ENCODE measurements at places on chromosomes 7 and 10. TPM values are rescaled to one million over a fixed set of nuclear protein-coding genes. Genes with fewer than 3 reads are reported as not detected.

NME8 gene
- not detected for total RNA-seq

CABCOCO1 gene
- total RNA-seq: 0.54 TPM

NPC1L1 gene
- total RNA-seq: not detected

DNA sequence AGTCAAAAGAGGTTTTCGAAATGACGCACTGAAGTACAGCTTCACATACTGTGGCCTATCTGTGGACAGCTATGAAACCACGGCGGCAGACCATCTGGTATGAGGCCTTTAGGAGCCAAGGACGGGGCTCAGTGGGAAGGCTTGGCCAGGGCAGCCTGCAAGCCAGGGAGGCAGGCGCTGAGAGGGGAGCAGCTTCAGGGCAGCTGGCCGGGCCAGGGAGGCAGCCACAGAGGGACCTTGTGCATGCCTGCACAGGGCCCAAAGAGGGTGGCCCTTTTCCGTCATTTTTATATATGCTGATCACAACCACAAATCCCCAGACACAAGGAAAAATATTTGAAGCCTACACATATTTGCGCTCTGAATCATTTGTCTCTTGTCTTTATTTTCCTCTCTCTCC is 13.5 kb downstream of the CALD1 start:
- no peaks in the 10 kb centered on the region for H3K36me3 ChIP-seq
- no peak overlapping the region for H3K4me3 ChIP-seq
- no peaks in the 10 kb centered on the region for H3K4me1 ChIP-seq
- no peaks in the 10 kb centered on the region for H3K27me3 ChIP-seq
- peak overlapping the region; percentile 27 for H3K27ac ChIP-seq

- no peak overlapping the region for H3K4me3 ChIP-seq
- no peaks in the 10 kb centered on the region for H3K27me3 ChIP-seq
- peak overlapping the region; percentile 88 for H3K27ac ChIP-seq
- H3K4me1 ChIP-seq: peaks cover 44% of the 10 kb centered on the region
Observed at GRCh38 chr7:1095621-1096155, 7.8 kb downstream of the GPER1 start.

DNA sequence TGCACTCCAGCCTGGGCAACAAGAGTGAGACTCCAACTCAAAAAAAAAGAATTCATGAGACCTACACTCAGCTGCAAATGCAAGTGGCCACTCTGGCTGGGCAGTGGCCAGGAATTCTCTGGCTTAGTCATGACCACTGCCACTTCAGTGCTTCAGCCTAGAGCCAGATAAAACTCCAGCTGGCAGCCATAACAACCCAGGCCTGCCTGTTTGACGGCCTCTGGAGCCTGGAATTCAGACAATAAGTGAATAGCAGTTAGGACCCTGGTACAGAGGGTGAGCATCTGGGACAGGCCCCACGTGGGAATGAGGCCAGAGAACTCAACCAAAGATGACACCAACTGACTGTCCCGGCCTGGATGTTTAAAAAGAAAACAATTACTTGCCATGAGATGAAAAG is 18.9 kb downstream of the RCC1L start:
- peak overlapping the region; percentile 44 for H3K27ac ChIP-seq
- H3K36me3 ChIP-seq: peaks cover 46% of the 10 kb centered on the region
- H3K27me3 ChIP-seq: no peaks in the 10 kb centered on the region

- peak overlapping the region; percentile 96 for H3K27ac ChIP-seq
- H3K4me1 ChIP-seq: peaks cover 17% of the 10 kb centered on the region
- H3K27me3 ChIP-seq: no peaks in the 10 kb centered on the region
- H3K36me3 ChIP-seq: no peaks in the 10 kb centered on the region
- peak overlapping the region; percentile 31 for H3K4me3 ChIP-seq
Observed at GRCh38 chr7:149791-150636, 42.4 kb upstream of the FAM20C start.

GRCh38 chr10:3229815-3230214 is 57.2 kb upstream of the PITRM1 start:
- no peak overlapping the region for H3K4me3 ChIP-seq
- no peaks in the 10 kb centered on the region for H3K27me3 ChIP-seq
- H3K36me3 ChIP-seq: no peaks in the 10 kb centered on the region
- DNase-seq: no peak
- no peak overlapping the region for H3K27ac ChIP-seq
- H3K4me1 ChIP-seq: no peaks in the 10 kb centered on the region

- H3K4me1 ChIP-seq: peaks cover 12% of the 10 kb centered on the region
- H3K36me3 ChIP-seq: peaks cover 26% of the 10 kb centered on the region
Observed at GRCh38 chr7:2437136-2437535, 33.7 kb downstream of the CHST12 start.

- no peaks in the 10 kb centered on the region for H3K27me3 ChIP-seq
- peak; percentile 90 for DNase-seq
- peaks cover 3% of the 10 kb centered on the region for H3K4me1 ChIP-seq
- peaks cover 23% of the 10 kb centered on the region for H3K36me3 ChIP-seq
- no peak overlapping the region for H3K4me3 ChIP-seq
Observed at GRCh38 chr7:44673324-44673723, 66.9 kb downstream of the OGDH start.

- peaks cover 47% of the 10 kb centered on the region for H3K4me1 ChIP-seq
- H3K27me3 ChIP-seq: no peaks in the 10 kb centered on the region
- H3K36me3 ChIP-seq: no peaks in the 10 kb centered on the region
Observed at GRCh38 chr10:132538790-132539421, 1.3 kb downstream of the INPP5A start.

- DNase-seq: peak; percentile 2
- no peaks in the 10 kb centered on the region for H3K4me1 ChIP-seq
- H3K27ac ChIP-seq: no peak overlapping the region
Observed at GRCh38 chr7:104272767-104273384, 55.5 kb upstream of the LHFPL3 start.

- no peaks in the 10 kb centered on the region for H3K27me3 ChIP-seq
- no peaks in the 10 kb centered on the region for H3K4me1 ChIP-seq
- no peak overlapping the region for H3K4me3 ChIP-seq
- DNase-seq: no peak
Observed at GRCh38 chr10:89582022-89582421, 46.6 kb upstream of the SLC16A12 start.

GRCh38 chr7:151448261-151449252 is 8.6 kb upstream of the CRYGN start:
- H3K27me3 ChIP-seq: no peaks in the 10 kb centered on the region
- no peaks in the 10 kb centered on the region for H3K36me3 ChIP-seq
- H3K27ac ChIP-seq: no peak overlapping the region
- peaks cover 3% of the 10 kb centered on the region for H3K4me1 ChIP-seq

DNA sequence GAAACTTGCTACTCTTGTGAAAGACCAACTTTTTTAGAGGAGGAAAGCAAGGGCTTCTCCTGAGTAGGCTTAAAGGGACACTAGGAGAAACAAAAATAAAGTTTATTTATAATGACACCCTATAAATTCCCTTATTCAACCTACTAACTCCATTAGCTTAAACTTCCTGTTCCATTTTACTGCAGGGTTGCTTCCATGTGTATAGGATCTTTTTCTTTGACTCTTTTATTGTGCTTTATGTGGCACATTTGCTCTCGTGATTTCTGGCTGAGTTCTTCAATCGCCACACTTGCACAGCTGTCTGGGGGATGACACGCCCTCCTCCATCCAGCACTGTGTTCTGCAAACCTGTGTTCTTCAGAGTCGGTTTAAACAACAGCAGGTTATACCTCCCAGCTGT is 225.7 kb upstream of the NPVF start:
- H3K4me3 ChIP-seq: no peak overlapping the region
- H3K36me3 ChIP-seq: no peaks in the 10 kb centered on the region
- H3K27me3 ChIP-seq: no peaks in the 10 kb centered on the region
- H3K4me1 ChIP-seq: peaks cover 15% of the 10 kb centered on the region
- H3K27ac ChIP-seq: no peak overlapping the region

All from thyroid gland (tissue), 4 donors.